NCI-H524 treated with DMSO at 0.1 percent for 48 hours (cell line): ENCODE measurements at places on chromosomes 13 and 19.

DNA sequence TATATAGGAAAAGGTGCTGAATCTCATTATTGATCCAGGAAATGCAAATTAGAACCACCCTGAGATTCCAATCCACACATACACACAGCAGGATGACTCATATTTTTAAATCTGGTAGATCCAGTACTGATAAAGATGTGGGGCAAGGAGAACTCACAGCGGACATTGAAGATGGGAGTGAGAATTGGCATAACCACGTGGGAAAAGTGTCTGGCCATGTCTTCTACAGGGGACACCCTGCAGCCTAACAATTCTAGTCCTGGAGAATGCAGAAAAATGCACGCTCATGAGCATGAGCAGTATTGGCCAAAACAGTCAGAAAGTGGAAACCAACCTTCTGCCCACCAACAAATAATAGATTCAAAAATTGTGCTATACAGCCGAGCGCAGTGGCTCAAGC lies 13.5 kb upstream of the BCL3 start:
- no peak for DNase-seq

DNA sequence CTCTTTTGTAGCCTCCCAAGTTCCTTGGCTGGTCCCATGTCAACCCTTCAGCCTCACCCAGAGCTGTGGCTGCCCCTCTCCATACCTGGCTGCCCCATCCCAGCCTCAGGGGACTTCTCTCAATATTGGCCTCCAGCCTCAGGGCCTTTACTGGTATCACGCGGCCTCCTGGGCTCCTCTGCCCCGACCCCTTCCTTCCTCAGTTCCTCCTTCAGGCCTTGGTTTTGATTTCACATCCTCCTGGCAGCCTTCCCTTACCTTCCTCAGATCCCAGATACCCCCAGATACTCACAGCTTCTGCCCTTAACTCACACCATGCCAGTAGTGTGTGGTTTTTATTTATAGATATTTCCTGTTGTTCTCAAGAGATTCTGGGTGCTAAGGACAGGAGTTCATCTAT lies 12.8 kb upstream of the SCN1B start:
- no peak for DNase-seq

DNA sequence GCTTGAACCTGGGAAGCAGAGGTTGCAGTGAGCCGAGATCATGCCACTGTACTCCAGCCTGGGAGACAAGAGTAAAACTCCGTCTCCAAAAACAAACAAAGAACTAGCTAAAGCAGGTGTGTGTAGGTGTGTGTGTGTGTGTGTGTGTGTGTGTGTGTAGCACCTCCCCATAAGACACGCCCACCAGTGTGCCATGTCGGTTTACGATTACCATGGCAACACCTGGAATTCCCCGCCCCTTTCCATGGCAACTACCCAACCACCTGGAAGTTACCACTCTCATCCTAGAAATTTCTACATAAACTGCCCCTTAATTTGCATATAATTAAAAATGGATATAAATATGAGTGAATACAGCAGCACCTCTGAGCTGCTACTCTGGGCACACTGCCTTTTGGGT lies 80.9 kb upstream of the ADGRE5 start:
- no peak for DNase-seq

DNA sequence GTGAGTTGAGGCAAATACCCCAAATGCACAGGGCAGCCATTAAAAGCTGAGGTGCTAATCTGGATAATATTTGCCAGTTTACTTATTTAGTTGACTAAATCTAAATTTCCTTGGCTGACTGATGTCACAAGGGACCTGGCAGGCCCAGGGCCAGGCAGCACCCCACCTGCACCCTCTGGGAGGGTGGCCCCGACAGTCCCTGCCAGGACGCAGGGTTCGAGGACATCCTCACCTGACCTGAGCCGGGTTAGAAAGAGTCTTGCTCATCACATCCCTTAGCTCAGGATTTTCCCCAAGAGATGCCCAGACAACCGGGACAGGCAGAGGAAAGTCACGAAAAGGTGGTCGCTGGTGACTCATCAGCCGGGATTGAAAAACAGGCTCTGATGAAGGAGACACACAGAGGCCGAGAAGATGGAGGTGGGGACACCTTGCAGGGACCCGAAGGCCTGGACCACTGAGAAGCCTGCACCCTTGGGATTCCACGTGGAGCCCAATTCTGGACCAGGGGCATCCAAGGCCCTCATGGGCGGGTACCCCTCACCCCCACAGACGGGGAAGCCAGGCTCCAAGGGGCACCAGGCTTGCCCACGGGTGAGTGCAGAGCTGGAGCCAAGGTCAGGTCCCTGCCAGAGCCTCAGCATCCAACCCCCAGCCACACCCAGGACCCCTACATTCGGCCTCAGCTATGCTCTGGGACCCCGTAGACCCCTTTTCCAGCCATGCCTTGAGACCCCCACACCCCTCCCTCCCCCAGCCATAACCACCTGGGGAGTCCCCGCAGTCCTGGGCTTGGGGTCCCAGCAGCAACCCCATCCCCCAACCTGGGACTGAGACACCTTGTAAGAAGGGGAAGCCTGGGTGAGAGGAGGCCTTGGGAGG lies 103.2 kb downstream of the SOX1 start:
- no peak for DNase-seq

DNA sequence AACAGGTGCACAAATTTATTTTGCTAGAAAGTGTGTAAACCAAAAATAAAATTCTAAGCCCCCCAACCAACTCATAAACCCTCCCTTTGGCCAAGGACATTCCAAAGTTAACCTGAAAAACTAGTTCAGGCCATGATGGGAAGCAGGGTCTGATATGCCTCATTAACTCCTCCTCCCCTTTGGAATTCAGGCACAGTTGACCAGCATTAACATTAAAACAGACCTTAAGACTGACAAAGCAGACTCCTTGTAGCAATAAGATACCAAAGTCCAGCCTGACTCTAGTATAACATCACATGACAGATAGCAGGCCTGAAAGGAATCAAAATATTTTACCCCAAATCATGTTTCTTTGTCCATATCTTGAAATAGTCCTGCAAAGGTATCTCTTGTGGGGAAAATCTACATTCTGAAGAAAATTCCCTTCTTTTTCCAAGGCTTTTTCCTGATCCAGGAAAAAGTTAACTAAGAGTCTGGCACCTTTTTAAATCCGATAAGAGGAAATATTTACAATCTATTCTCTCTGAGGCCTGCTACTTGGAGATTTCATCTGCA lies 19.7 kb downstream of the NEK5 start:
- no peak for DNase-seq

GRCh38 chr13:21567714-21568113 lies 36.3 kb downstream of the MICU2 start:
- no peak for DNase-seq

- DNase-seq = no peak
These were observed 428.5 kb downstream of the GPC6 start for GRCh38 chr13:93655154-93655553.

DNA sequence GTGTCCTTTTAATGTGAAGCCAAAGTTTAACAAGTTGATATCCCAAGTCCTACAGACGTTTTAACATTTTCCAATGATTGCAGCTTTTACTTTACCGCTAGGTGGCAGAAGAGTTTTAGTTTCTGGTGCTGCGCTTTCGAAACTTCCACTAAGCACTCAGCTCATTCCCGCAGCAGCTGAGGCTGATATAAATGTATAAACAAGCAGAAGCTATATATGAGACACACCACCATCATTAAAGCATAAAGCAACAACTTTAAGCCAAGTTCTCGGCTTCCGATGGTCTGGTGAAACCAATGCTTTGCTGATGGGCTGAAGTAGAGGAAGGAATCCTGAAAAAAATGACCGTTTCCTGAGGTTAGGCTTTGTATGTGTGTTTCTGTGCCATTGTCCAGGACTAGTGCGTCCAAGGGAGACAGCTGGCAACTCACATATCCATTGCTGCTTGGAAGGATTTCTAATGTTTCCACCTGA lies 753.9 kb downstream of the OLFM4 start:
- DNase-seq = peak; percentile 81

GRCh38 chr13:32473650-32474049 lies 45.7 kb upstream of the N4BP2L1 start:
- DNase-seq = no peak

DNA sequence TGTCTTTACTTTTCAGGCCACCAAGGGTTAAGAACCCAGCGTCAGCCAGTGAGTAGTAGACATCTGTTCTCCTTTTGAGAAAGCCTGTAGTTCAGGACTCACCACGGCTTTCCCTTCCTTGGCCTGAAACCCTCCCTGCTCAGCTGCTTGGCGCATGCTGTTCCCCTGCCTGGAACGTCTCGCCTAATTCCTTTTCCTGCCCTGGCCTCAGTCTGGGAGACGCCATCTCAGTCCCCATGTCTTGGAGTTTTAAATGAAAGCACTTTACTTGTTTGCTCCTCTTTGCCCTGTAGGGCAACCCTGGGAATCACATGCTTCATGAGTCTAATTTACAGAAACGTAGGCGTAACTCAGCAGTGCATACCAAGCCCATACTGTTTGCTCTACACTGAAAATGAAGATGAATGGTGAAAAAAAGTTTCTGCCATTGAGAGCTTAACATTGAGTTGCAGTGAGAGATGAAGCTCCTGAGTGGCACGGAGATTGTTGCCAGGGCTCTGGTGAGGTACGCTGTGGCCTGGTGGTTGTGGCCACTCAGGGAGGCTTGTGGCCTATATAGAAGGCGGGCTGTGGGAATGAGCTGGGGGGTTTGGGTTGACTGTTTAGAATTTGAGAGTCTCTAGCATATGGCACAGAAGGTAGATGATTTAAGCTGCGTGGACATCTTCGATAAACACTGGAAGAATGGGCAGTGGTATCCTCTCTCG lies 52.8 kb downstream of the GATAD2A start:
- DNase-seq = no peak

DNA sequence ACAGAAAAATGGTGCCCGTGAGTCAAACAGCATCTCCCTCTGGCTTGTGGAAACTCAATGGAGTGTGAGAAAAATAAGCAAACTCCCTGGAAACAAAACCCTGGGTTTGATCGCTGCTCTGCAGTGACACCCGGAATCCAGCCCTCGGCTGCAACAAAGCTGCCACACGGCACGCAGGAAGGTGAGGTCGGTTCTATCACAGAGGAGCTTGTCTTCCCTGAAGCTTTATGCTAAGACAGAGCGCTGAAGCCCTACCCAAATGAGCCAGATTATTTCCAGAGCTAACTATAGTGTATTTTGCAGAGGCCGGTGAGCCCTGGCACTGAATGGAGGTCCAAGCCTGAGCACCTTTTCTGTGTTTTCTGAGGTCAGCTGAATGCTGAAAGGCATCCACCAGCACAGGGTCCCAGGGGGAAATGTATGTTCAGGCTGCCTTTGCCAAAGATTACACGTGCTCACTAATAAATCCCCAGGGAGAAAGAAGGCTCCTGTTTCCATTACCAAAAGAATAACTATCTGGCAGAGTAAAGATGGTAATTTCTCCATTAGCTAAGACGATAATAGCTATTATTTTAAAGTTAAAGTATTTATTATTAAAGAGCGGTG lies 77.8 kb downstream of the TSHZ3 start:
- DNase-seq = no peak

DNA sequence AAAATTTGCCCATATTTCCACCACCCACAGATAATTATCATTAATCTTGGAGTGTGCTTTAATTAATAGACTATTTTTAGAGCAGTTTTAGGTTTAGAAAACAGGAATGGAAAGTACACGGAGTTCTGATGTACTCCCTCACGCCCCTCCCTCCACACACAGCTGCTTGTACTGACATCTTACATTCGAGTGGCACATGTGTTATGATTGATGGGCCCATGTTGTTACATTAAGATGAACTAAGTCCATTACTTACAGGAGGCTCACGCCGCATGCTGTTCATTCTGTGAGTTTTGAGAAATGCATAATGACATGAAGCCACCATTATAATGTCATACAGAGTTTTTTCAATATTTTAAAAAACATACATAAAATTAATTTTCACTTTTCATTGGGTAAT lies 1.2 kb upstream of the SPATA13 start:
- peak; percentile 49 for DNase-seq

- DNase-seq = peak; percentile 32
These were observed 144.0 kb downstream of the IRS2 start for GRCh38 chr13:109642358-109642757.

- DNase-seq = no peak
These were observed 476 bp downstream of the C2CD4C start for GRCh38 chr19:408441-408901.

- no peak for DNase-seq
These were observed 22.8 kb upstream of the UPF3A start for GRCh38 chr13:114258589-114258988.

DNA sequence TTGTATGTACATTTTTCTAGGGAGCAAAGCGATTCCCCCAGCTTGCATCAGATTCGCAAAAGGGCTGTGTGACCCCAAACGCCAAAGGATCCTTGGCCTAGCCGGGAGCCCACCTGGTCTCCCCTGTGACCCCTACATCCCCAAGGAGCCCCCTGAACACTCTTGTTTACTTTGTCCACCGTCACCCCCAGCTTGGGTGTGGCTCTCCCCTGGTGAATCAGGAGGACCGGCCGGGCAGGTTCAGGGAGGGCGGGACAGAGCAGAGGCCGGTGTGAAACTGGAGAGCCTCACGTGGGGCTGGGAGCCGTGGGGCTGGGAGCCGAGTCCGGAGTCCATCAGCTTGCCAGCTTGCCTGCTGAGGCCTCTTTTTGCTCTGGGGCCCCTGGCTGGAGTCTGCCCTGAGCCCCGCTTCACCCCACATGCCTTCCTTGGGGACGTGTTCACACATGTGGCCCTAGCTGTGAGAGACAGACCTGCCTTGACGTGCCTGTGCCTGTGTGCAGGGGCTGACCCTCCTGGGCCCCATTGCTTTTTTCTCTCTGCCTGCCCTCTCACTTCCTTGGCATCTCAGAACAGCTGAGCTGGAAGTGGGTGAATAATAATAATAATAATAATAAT lies 2.0 kb downstream of the ITPKC start:
- no peak for DNase-seq

DNA sequence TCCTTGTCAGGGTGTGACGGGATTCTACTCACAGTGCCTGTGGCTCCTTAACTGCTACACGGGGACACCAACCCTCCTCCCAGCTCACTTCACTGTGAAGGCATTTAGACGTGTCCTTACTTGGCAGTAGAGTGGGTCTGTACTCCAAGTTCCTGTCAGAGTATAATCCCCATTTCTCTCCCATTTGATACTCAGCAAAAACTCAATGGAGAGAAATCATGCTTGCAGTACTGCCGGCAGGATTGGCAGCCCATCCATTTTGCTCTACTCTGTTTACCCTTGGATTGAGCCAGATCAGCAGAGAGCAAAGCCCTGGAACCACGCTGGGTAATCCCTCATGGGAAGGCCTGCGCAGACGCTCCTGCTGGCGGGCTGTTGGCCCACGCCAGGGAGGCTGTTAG lies 28.9 kb downstream of the ARL11 start:
- no peak for DNase-seq

GRCh38 chr13:103236213-103236612 lies 170.0 kb upstream of the SLC10A2 start:
- DNase-seq = no peak

GRCh38 chr13:73321043-73321442 lies 262.2 kb downstream of the KLF5 start:
- DNase-seq = no peak

GRCh38 chr19:46088101-46088500 lies 36.4 kb downstream of the IGFL3 start:
- DNase-seq = no peak

DNA sequence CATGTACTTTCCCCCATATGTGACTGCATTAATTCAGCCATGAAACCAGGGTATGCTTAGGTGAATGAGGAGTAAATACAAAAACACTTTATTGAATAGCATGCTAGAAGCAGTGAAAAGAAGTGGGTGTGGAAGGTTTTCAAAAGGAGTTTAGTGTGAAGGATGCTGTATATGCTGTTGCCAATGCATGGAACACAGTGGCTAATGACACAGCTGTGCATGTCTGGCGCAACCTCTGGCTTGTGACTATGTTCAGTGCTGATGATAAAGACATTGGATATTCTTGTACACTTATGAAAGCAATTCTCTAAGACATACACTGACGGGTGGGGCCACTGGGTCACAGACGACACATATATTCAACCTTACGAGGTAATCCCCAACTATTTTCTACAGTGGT lies 55.2 kb downstream of the SOX21 start:
- DNase-seq = no peak
